ENCODE measurements at places on chromosomes 7 and 10.

DNA sequence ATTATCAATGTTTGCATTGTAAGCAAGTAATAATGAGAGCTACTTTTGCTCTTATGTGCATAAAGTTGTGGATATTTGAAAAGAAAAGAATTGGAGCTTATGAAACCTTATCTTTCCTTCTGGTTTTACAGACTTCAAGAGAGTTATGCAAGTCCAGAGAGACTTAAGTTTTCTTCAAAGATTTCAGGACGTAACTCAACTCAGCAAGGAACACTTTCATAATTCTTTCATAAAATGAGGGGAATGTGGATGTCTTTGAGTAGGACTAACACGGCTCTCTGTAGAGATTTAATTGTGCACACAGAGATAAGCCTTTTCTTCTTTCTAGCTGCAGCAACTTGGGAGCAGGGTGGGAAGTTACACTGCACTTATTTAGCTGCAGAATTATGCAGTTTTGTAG is 97.5 kb downstream of the DNAJB9 start:
- DNase-seq: no peak

GRCh38 chr7:43856996-43857395 is 12.3 kb downstream of the MRPS24 start:
- no peak for DNase-seq

GRCh38 chr7:26513948-26514347 is 222.3 kb downstream of the SNX10 start:
- no peak for DNase-seq

DNA sequence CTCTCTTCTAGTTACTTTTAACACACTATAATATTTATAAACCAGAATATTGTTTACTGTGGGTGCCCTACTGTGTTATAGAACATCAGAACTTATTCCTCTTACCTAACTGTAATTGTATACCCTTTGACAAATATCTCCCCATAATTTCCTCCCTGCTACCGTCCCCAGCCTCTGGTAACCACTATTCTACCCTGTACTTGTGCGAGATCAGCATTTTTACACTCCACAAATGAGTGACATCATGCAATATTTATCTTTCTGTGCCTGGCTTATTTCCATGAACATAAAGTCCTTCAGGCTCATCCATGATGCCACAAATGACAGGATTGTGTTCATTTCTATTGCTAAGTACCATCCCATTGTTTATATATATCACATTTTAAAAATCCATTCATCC is 139.8 kb upstream of the RSU1 start:
- DNase-seq: no peak

- DNase-seq: no peak
These were observed 647.3 kb upstream of the GHITM start for GRCh38 chr10:83492004-83492403.

- DNase-seq: peak; percentile 63
These were observed 67.9 kb upstream of the PDZD8 start for GRCh38 chr10:117442944-117443685.

GRCh38 chr10:15395935-15396334 is 24.8 kb upstream of the FAM171A1 start:
- no peak for DNase-seq

DNA sequence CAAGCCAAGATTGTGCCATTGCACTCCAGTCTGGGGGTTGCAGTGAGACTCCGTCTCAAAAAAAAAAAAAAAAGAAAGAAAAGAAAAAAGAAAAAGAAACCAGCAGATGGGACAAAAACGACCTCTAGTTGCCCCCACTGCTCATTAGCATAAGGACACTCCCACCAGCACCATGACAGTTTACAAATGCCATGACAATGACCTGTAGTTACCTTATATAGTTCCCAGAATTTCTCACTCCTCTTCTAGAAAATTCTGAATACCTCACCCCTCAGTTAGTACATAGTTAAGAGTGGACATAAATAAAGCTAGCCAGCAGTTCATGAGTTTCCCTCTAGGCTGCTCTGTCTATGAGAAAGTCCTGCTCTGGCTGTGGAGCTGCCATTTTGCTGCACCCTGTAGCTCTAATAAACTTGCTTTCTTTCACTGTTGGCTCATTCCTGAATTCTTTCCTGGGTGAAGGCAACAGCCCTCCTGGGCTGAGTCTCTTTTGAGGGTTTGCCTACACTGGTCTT is 276.8 kb upstream of the AKR1E2 start:
- DNase-seq: no peak

DNA sequence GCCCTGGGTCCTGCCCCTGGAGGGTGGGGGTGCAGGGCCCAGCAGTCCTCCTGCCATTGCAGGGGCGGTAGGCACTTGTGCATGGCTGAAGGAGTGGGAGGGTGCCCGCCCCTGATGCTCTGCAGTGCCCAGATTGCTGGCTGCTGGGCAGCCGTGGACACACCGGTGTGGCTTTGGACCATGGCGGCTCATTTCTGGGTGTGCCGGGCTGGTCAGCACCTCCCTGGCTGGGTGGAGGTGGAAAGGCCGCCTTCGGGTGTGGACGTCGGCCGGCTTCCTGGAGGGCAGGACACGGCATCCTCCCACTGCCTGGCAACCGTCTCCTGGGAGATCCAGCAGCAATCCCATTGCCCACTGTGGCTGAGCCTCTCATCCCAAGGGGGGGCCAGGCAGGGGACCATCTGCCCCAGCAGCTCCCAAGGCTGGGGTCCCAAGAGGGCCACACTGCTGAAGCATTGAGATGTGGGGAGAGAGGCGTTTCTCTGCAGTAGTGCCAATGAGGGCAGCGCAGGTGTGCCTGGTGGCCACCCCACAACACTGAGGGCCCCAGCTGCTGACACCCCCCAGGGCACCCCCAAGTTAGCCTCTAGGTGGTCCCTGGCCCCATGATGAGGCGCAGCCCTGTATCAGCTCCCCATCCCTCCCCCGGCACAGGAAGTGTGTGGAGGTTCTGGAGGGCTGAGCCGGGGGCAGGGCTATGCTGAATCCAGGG is 12.9 kb downstream of the TTYH3 start:
- DNase-seq: no peak

- no peak for DNase-seq
These were observed 123.1 kb downstream of the NRBF2 start for GRCh38 chr10:63256009-63256773.

GRCh38 chr7:43568529-43568928 is 14.4 kb upstream of the STK17A start:
- no peak for DNase-seq

- no peak for DNase-seq
These were observed 32.5 kb upstream of the ADAM12 start for GRCh38 chr10:126420567-126421300.
